Omental fat pad (tissue), 4 donors: ENCODE measurements at places on chromosomes 11 and 22.

- no peak for DNase-seq
Measured at GRCh38 chr11:12455938-12456337, 78.6 kb downstream of the PARVA start.

- no peak for DNase-seq
Measured at GRCh38 chr11:17405232-17406005, 17.0 kb upstream of the KCNJ11 start.

DNA sequence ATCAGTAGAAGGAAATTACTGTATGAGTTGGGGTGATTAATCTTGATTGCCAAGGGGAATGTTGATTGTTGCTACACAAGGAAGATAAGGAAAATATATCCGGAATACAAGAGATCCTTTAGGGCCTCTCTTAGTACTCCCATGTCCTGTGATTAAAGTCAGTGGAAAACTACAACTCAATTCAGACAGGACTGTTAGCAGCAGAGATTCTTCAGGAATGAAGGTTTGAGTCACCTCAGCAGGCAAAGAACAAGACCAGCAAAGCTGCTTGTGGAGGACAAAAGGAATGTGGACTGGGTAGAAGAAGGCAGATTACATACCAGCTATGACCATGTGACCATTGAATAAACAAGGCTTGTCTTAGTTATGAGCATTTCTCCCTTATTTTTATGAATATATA lies 478.2 kb downstream of the BUD13 start:
- no peak for DNase-seq

GRCh38 chr22:49141761-49142160 lies 685.9 kb downstream of the BRD1 start:
- DNase-seq = no peak

DNA sequence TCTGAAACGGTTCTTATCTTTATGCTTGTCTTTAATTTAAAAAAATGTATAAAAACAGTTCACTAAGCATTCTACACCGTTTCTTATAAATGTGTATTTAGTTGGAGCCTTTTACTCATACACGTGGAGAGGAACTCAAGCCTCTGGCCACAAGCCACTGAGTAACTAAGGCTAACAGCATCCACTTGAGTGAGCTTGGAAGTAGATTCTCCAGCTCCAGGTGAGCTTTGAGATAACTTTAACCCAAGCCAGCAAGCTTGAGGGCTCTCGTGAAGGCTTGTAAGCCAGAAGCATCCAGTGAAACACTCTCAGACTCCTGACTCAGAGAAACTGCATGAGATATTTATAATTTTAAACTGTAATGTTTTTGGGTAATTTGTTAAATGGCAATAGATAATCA lies 82.6 kb downstream of the ARHGAP20 start:
- DNase-seq = no peak

- no peak for DNase-seq
Measured at GRCh38 chr11:20022363-20023081, 137.8 kb downstream of the DBX1 start.

DNA sequence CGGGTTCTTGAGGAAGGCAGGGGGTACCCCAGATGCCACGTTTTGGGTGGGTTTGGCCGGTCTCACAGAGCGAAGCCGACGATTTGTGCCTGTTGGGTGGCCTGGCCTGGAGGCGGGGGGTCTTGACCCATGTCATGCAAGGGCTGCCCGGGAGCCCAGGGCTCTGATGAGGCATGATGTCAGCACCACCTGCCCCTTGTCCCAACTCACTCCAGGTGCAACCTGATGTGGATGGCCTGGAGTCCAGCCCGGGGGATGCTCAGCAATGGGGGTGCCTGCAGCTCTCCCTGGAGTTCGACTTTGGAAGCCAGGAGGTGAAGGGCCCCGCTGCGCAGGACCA lies 851 bp downstream of the SYT8 start:
- no peak for DNase-seq

- DNase-seq = no peak
Measured at GRCh38 chr11:74255741-74256375, 55.6 kb downstream of the P4HA3 start.

GRCh38 chr11:10588904-10589303 lies 20.4 kb upstream of the LYVE1 start:
- DNase-seq = no peak

DNA sequence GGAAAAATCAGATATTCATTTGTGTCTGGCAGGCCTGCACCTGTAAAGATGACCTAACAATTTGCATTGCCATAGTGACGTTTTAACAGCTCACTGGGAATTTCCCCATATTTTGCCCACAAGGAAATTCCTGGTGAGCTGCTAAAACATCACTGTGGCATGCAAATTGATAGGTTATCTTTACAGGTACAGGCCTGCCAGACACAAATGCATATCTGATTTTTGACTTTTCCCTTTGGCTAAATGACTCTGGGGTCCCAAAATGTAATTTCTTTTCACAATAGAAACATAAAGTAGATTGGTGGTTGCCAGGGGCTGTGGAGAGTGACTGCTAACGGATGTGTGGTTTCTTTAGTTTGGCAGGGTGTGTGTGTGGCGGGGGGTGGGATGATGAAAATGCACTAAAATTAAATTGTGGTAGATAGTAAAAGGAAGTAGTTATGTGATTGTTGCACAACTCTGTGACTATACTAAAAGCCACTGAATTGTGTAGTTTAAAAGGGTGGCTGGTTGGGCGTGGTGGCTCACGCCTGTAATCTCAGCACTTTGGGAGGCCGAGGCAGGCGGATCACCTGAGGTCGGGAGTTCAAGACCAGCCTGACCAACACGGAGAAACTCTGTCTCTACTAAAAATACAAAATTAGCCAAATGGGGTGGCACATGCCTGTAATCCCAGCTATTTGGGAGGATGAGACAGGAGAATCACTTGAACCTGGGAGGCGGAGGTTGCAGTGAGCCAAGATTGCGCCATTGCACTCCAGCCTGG lies 18.5 kb upstream of the FEZ1 start:
- no peak for DNase-seq

- no peak for DNase-seq
Measured at GRCh38 chr11:117456027-117456720, 128.5 kb downstream of the CEP164 start.

- no peak for DNase-seq
Measured at GRCh38 chr11:65797711-65798110, 10.8 kb downstream of the OVOL1 start.
